Cardiac muscle cell (in vitro differentiated cells and primary cell): ENCODE measurements at places on chromosomes 11 and 22.
A peak's percentile ranks its signal among the peaks of the same experiment; 100 is the strongest.

GRCh38 chr11:59473015-59473414, at the start of gene OR4D10:
Gene OR4D10 (plus strand): TSS chr11:59473315. CDS start chr11:59477430, 4,115 bp downstream.
- DNase-seq: no peak

DNA sequence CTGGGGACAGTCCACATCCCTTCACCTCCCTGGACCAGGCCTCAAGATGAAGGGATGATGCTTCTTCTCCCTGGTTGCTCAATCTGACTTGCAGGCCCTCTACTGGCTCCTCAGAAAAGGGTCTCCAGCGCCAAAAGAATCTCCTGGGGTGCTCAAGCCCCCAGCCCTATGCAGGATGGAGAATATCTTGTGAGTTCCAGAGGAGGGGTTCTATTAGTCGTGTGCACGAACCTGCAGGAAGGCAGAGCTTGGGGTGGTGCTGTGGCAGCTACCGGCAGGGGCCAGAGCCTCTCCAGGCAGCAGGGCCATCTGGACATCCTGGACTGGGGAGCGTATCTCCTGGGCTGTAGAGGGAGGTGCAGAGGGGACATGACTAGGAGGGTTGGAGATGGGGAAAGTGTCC, 1339.5 kb downstream of the BRD1 start:
- no peak for DNase-seq

DNA sequence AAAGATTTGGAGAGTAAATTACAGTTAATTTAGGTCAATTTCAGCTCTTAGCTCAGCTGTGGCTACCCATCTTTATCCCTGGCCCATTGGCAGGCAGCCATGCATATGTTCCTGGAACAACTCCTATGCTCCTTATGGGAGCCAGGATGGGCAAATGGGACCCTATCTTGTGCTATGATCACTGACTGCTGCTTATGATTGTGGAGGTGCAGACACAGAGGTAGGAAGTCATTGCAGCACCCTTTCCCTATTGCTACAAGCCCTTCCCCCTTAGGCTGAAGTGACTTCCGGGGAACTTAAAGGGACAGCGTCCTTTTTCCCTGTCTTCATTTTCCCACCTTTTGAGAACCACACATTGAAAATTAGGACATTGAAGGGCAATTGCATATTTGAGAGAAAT, 112.7 kb downstream of the FCHSD2 start:
- no peak for DNase-seq

DNA sequence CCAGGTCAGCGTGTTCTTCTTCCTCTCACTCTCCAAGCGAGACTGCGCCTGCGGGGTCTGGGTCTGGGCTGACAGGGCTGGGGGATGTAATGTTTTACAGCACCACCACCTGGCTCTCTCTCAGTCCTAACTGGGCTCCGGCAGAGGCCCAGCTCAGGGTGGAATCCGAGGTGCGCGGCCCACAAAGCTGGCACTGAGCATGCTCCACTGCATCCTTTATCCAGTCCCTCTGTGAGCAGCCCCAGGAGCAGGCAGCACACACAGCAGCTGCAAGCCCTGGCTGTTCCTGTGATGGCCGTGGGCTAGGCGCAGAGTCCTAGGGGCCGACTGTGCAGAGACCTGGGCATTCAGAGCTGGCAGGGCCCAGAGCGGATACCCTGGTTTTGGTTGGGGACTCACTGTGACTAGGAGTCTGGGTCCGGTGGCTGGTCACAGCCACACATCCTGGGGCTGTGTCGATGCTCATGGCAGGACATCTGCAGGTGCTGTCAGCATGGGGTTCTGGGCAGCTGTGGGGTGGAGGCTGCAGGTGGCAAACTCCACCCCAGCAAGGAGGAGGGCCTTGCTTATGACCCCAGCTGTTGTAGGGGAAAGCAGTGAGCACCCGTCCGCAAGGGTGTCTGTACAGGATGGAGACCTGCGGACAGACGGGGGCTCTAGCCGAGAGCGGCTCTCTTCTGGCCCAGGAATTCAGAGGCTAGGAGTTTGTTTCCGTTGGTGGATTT, 4.0 kb downstream of the LRRC75B start:
- DNase-seq: no peak

GRCh38 chr11:46521961-46522681, 71.7 kb downstream of the AMBRA1 start:
- DNase-seq: no peak

DNA sequence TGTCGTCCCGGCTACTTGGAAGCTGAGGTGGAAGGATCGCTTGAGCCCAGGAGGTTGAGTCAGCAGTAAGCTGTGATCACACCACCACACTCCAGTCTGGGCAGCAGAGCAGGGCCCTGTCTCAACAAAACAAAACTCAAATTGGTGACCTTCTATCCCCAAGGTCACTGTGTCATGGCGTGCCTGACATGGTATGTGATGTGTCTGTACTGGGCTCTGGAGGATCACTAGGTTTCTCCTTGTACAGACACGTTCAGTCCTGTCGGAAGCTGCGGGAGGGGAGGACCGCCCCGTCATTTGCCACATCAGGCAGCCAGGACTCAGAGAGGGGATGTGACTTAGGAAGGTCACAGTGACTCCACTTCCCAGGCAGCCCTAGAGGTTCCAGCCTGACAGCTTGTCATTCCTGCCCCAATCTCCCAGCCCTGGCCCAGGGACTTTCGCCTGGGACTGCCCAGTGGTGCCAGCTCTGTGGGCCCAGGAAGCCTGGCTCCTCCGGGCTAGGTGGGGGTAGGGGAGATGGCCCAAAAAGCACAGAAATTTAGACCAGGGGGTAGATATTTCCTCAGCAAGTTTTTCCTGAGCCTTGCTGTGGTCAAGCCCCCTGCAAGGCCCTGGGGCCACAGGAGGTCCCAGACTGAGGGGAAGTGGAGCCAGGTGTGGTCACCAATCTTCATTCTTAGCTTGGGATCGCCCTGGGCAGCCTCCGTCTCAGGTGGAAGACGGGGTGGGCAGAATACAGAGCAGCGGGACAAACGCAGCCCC, 53.2 kb downstream of the TRIOBP start:
- DNase-seq: peak; percentile 33

DNA sequence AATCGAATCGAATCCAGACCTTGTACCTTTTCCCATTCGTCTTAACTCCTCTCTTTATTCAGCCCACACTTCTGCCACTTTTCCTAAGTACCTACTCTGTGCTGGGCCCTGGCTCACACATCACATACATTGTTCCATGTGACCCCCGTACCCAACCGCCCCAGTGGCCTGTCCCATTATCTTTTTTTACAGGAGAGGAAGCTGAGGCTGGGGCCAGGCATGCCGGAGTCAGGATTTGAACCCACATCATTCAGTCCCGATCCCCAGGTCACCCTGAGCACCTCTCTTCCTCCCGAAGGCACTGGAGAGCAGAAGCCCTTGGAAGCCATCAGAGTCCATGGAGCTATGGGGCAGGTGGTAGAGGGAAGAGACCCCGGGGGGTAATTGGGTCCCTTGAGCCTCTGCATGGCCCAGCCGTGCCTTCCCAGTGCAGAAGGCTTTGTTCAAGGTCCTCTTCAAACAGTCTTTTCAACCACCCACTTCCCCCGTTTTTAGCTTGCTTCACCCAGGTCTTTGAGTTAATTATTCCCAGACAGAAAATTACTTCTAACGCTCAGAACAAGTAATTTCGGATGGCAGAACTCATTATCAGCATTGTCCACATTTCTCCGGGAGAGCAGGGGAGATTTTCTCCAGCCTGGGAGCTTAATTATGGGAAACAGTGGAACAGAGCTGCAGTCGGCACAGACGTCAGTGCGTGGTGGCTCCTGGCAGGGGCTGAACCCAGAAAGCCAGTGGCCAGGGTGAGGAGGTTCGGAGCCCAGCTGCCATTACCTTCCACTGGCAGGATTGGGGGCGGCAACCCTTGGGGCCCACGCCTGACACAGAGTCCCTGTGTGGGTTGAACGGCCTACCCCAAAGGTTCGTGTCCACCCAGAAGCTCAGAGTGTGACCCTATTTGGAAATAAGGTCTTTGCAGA, 82.4 kb upstream of the RTL6 start:
- no peak for DNase-seq

GRCh38 chr11:12478743-12479142, 101.4 kb downstream of the PARVA start:
- no peak for DNase-seq

DNA sequence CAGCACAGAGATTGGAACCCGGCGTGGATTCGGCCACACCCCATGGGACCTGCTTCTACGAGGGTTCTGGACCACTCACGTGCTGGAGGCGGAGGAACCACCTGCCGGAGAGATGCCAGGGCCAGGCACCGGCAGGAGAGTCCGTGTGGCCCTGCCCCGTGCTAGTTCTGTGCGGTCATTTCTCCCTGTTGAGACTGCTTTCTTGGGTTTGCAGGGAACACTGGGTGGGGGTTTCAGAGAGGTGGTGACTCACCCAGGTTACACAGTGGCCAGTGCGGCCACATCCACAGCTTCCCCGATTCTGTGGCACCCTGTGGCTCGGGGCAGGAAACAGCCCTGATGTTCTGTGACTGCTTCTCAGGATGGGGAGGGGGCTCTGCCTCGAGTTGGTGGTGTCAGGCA, 3.6 kb upstream of the PHLDA2 start:
- DNase-seq: no peak

DNA sequence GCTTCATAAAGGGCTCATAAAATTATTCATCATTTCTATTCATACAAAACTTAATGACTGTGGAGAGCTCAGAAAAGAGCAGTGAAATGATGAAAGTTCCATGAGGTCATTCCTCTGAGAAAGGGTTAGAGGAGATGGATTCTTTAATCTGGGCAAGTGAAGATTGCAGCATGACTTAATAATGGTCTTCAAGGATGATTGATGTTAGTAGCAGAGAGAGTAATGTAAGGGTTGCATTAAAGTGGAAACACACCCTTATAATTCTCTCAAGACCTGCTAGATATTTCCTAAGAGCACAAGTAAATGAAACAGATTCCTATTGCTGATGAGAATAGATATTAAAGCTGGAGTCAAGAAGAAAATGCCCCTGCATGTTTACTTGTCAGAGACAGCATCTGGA, 711.6 kb upstream of the ANO5 start:
- DNase-seq: no peak

DNA sequence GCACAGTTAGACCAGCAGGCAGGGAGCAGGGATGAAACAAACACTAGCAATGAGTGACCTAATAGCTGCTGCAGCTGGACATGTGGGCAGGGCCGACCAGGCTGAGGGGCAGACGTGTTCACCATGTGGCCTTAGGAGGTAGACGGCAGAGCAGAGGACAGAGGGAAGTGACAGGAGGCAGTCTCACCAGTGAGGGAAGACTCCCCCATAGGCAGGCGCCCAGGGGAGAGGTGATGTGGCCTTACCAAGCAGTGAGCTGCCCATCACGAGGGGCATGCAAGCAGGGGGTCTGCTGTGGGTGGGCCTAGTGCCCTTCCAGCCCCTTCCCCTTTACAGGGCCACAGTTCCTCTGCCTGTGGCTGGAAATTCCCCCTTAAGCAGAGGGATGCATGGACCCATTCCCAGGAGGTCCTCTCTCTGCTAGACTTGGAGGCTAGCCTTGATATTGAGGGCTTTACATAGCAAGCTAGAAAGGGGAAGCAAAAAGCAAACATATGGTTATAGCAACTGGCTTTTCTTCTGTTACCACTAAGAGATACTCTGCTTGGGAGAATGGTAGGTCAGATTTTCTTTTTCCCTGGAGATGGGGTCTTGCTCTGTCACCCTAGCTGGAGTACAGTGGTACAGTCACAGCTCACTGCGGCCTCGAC, 67.6 kb downstream of the MPPED1 start:
- DNase-seq: no peak

DNA sequence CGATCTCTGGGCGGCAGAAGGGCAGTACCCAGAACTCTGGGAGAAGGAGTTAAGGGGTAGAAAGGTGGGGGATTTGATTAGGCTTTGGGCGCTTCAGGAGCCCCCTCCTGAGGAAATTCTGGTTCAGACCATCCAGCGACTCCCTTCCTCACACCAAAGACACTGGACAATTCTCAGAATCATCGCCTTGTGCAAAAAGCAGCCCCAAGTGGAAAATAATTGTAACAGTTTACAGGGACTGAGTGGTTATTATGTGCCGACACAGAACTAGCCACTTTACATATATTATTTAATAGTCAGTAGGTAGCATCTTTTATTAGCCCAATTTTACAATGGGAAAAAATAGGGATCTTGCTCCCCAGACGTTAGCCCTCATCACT, 662 bp upstream of the TRIM3 start:
- no peak for DNase-seq

GRCh38 chr11:62324731-62325556, 12.3 kb upstream of the ASRGL1 start:
- DNase-seq: peak; percentile 55

DNA sequence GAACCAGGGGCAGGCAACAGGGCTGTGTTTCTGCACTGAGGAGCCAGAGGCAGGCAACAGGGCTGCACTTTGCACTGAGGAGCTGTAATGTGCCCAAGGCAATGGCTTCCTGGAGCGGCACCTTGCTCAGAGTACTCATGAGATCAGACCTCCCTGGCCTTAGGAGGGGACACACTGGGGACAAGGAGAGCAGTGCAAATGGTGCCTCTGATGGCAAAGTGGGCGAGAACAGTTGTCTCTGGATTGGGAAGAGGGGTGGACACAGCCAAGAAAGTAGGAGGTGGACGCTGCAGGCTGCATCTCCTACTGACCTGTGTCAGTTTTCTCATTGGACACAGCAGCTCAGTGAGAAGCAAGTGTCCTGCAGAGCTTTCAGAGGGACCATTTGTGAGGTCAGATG, 1443.3 kb downstream of the TBC1D22A start:
- no peak for DNase-seq

DNA sequence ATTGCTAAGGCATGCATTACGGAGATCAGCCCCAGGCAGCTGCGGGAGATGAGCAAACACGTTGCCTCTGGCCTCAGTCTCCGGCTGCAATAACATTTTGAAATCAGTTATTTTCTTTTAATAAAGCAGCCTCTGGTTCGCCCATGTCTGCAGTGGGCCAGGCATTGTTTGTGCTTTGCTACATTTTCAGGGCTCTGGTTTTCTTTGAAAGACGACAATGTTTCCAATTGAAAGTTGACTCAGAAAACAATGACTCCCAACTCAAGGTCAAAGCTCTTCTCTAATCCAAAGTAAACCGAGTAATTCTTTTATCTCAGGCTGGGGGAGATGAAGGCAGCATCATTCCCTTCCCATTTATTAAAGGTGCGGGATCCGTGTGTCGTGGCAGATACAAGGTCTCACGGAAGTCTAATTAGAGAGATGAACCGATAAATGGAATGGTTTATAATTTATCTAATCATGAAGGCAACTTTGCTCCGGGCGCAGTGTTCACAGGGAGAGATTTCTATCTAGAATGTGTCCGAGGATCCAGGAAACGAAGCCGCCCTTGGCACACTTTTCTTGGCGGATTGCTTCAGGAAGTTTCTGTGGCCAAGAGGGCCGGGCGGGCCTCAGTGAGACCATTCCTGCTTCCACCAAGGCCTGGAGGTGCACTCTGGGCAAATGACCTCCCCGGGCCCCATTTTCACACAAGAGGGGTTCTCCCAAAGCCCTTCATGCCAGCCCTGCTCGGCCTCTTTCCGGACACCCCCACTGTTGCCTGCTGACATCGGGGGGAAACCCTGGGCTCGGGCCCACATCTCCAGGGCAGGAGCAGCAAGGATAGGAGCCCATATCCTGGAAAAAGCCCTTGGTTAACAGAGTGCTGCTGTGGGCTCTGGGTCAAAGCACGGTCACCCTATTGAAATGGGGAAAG, 811.4 kb downstream of the BRD1 start:
- DNase-seq: no peak

GRCh38 chr11:67352546-67353316, 615 bp downstream of the POLD4 start:
- no peak for DNase-seq

GRCh38 chr11:15367695-15368094, 253.0 kb downstream of the INSC start:
- no peak for DNase-seq

GRCh38 chr11:102831489-102832440, 11.6 kb downstream of the MMP3 start:
- peak; percentile 20 for DNase-seq

GRCh38 chr11:134752526-134752925, 340.5 kb upstream of the B3GAT1 start:
- DNase-seq: no peak

GRCh38 chr11:45193695-45194094, 47.3 kb downstream of the PRDM11 start:
- DNase-seq: no peak
